ENCODE measurements at places on chromosomes 11 and 22.

DNA sequence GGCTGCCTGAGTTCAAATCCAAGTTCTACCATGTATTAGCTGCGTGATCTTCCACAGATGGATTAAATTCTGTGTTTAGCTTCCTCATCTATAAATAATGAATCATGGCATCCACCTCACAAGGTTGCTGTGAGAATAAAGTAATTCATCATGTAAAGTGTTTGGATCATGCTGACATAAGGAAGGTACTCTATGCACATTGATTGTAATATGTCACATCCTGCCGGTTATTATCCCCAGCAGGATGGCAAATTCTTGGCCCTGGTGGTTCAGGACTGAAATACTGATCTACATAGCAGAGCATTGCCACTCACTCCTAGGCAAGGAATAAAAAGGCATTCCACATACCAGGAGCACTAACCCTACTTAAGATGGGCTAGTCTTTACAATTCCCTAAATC, 40.8 kb downstream of the LGR4 start:
- DNase-seq: no peak

DNA sequence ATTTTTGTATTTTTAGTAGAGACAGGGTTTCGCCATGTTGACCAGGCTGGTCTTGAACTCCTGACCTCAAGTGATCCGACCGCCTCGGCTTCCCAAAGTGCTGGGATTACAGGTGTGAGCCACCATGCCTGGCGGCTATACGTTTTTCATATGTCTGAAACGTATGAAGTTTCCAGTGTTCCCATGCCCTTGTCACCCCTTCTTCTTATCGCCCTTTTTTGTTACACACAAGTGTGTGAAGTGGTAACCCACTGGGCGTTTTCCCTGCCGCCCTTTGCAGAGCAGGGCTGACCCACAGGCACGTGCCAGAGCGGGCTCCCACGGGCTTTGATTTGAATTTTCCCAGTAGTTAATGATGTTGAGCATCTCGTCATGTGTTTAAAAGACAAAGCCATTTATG, 17.0 kb downstream of the PIM3 start:
- no peak for DNase-seq

GRCh38 chr11:8596504-8597046, 2.5 kb upstream of the STK33 start:
- no peak for DNase-seq

- no peak for DNase-seq
These were observed at the start of gene MMP1 for GRCh38 chr11:102798012-102798746. TSS of gene MMP1 (minus strand) at chr11:102798160. CDS start at chr11:102798092, 68 bp downstream.

- no peak for DNase-seq
These were observed 90.6 kb downstream of the MPPED1 start for GRCh38 chr22:43502306-43502874.

DNA sequence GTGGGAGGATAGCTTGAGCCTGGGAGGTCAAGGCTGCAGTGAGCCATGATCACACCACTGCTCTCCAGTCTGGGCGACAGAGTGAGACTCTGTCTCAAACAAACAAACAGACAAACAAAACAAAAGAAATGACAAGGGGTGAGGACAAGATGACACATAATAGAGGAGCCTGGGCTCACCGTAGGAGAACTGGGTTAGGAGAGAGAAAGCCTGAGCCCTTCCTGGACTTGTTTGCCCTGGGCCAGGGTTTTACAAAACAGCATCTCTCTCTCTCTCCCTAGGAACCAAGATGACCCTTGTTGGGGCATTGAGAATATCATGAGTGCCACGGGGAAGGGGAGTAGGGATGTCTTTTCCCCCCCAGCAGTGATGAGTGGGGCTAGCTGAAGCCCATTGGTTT, 15.7 kb downstream of the ROBO3 start:
- no peak for DNase-seq
